Inflammatory macrophage treated with lipopolysaccharide for 4 hours (primary cell): ENCODE measurements at places on chromosomes 2 and 18.

GRCh38 chr2:200496696-200497095 lies 13.2 kb downstream of the KCTD18 start:
- DNase-seq, result no peak

DNA sequence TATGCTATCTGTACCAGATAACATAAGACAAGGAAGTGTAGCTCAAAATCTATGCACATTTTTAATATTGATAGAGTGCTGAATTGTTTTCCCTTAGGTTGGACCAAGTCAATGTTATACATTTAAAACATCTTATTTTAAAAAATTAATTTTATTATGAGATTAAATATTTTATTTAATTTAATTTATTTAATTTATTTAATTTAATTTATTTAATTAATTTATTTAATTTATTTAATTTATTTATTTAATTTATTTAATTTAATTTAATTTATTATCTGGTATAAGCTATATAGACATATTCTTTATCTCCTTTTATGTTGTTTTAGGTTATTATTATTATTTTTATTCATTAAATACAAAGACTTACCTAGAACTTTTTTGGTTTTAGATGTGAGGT lies 551.7 kb upstream of the LRRTM1 start:
- no peak for DNase-seq

- no peak for DNase-seq
These were observed 96.8 kb downstream of the UXS1 start for GRCh38 chr2:106097038-106098000.

- DNase-seq, result no peak
These were observed 94.8 kb upstream of the SMAD7 start for GRCh38 chr18:49045585-49045984.

GRCh38 chr2:46193356-46193755 lies 103.9 kb upstream of the EPAS1 start:
- no peak for DNase-seq

DNA sequence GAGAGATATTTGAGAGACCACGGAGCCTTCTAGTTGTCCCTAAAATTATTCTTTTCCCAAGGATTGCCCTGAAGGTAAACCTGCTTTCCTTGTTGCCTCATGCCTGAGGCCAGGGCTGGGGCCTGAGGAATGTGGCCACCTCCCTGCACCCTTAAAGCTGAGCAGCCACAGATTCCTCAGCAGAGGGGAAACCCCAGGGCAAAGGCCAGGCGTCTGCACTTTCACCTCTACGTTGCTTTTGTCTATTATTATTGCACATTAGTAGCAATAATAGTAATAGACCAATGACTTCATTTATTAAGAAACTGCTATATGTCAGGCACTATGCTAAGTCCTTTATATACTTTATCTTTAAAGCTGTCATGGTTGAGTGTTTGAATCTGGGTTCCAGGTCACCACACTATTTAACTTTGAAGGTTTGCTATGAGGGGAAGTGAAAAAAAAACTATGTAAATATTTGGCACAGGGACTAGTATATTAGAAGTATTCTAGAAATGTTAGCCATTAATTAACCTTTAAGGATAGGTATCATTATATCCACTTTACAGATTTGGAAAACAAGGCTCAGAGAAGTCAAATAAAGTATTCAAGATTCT lies 104.2 kb downstream of the LRRC30 start:
- no peak for DNase-seq

GRCh38 chr18:67845035-67845434 lies 328.5 kb upstream of the DSEL start:
- no peak for DNase-seq

- no peak for DNase-seq
These were observed 81.8 kb upstream of the TGIF1 start for GRCh38 chr18:3368193-3368592.

DNA sequence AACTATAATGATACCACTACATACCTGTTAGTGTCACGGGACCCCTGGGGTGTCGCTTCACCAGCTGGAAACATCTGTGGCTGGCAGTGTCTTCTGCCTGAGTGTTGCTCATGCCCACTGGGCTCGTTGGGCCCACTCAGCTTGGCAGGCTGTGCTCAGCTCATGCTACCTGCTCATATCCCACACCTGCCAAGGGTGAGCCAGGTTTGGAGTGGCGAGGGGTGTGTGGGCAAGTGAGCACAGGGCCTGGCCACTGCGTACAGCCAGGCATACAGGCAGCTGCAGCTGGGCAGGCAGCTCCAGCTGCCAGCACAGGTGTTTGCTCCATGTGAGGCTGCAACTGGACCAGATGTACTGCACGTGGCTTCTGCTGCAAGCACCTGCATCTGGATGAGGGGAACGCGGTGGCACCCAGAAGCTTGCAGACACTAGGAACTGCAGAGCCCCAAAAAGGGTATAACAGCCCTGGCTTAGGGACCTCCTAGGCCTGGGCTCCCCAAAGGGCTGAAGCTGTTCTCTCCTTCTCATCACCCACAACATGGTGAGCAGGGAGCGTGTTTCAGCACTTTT lies 70.1 kb downstream of the SUCLG1 start:
- no peak for DNase-seq

GRCh38 chr2:229636571-229636970 lies 77.8 kb downstream of the DNER start:
- DNase-seq, result no peak

- DNase-seq, result no peak
These were observed 60.6 kb downstream of the DIPK1C start for GRCh38 chr18:74396171-74397169.

- DNase-seq, result peak; percentile 71
These were observed 98.6 kb downstream of the CPO start for GRCh38 chr2:207037896-207038295.

- no peak for DNase-seq
These were observed 36.4 kb downstream of the ZC3H15 start for GRCh38 chr2:186522450-186522849.

DNA sequence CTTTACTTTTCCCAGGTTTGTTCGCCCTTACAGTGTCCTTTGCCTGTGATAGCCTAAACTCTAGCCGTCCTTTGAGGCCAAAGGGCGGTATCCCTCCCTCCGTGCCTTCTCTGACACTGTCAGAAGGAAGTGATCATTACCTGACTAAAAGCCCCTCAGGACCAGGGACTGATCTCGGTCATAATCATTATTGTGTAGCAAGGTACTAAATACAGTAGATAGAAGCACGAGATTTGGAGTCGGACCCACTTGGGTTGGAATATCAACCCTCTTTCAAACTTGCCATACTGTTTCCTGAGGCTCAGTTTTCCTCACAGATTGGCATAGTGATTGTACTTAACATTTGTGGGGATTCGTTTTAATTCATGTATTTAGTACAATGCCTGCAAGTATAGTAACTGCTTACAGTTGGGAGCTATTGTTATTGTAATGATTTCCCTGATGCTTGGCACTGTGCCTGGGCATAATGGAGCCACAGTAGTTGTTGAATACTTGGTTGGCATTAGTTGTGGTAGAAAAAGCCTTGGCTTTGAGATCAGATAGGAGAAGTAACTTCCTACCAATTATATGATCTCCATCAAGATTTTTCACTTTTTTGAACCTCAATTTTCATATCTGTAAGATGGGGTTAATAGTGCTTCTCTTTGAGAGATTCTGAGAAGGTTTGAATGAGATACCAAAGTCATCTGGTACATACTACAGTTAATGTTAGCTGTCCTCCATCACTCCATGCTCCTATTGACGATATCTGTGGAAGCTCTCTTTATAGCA lies 836 bp downstream of the STK11IP start:
- DNase-seq, result no peak

- DNase-seq, result no peak
These were observed 90.1 kb upstream of the KLF7 start for GRCh38 chr2:207255565-207256470.

DNA sequence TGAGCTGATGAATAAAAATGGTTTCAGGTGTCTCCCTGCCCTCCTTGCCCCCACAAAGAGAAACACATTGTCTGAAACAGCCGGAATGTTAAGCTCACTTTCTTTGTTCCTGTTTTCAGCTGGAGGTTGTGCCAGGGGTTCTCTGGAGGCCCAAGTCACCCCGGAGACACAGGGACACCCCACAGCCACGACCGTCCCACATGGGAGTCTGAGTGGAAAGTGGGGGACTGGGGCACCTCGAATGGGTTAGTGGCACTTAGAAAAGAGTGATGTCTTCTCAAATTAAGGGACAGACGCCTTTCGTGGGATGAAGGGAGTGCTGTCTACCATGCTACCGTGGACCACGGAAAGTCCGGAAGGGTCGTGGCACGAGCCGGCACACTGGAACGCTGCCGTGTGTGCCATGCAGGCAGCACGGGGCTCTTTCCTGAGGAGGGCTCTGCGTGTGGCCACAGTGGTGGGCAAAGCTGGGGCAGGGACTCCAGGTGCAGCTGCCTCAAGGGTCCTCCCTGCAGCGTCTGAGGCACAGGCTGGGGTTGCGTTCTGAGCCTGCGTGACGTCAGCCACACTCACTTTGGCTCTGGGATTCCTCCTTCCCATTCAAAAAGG lies 39.4 kb upstream of the CTDP1 start:
- DNase-seq, result no peak

GRCh38 chr18:24601585-24601984 lies 141.1 kb downstream of the HRH4 start:
- no peak for DNase-seq

GRCh38 chr2:238869-239268 lies 25.0 kb downstream of the SH3YL1 start:
- no peak for DNase-seq

GRCh38 chr2:37588316-37588777 lies 83.1 kb downstream of the CDC42EP3 start:
- DNase-seq, result no peak

GRCh38 chr2:205734436-205735037 lies 52.2 kb downstream of the NRP2 start:
- DNase-seq, result no peak

GRCh38 chr2:86049529-86049928 lies 56.2 kb downstream of the POLR1A start:
- no peak for DNase-seq

DNA sequence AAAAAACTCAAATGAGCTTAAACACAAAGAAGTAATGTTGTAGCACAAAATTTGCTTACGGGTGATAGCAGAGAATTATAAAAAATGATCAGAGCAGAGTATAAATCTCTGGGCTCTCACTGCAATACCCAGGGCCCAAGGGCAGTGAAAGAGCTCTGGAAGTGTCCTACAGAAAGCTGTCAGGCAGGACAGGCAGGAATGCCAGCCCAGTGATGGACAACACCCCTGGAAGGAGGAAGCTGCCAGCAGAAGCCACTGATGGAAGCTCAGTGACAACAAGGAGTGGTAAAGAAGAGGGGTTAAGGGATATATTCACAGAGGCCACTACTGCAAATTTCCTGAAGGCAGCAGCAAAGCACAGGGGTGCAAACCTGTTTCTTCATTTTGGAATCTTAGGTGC lies 214.9 kb downstream of the L3MBTL4 start:
- no peak for DNase-seq

GRCh38 chr18:13418013-13418710 lies 199.6 kb downstream of the LDLRAD4 start:
- DNase-seq, result no peak

DNA sequence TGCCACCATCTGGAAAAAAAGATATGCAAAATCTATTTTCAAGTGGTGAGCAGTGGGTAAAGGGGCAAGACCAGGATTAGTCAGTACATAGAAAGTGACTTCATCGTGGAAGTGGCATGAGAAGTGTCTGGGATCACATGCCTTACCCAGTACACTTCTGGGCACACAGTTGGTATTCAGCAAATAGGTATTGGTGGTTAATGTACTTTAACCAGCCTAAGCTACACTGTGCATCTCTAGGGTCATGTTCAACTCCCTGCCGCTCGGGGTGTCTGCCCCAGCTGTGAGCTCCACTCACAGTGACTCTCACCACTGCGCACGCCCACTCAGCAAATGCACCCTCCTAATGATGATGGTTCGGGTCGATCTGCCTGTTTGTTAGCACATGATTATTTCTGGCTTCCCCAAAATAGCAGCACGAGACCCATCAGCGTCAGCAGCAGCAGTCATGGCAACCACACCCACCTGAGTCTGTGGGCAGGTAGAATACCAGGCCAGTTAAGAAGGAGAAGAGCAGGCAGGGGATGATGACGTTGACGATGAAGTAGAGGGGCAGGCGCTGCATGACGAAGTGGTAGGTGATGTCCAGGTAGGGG lies 11.1 kb downstream of the CHRNA1 start:
- peak; percentile 57 for DNase-seq

DNA sequence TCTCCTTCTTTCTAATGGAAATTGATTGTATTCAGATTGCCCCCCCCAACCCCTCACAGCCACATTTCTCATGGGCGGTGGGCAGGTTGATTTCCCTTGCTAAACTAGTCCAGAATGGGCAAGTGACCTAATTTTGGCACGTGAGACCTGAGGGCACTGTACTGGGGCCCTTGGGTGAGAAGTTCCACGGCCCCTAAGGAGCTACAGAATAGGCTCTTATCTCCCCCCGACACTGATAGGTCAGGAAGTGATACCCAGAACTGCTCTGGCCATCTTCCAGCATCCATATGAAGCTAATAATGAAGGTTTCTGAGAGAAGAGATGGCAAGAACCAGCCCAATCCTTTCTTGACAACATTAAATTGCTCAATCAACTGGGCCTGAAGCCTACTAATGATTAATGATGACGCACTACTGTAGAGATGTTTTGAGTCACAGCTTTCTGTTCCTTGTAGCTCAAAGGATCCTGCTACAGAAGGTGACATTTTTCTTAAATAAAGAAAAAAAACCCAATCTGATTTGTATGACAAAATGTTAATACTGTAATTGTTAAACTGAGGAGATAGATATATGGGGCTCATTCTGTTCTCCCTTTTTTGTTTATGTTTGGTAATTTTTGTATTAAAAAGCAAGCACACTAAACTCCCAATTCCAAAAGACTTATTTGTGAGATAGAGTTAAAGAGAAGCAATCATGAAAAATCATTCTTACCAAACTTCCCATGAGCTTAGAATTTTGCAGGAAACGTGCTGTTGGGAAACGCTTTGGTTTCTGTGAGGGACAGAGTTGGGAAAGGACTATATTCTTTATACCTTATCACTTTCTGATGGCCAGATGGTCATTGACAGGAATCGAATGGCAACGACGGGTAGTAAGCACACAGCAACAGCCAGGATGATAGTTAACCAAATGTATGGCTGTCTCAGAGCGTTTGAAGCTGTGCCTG lies 28.2 kb upstream of the NARS1 start:
- peak; percentile 95 for DNase-seq

- DNase-seq, result peak; percentile 68
These were observed 39.9 kb upstream of the SMAD7 start for GRCh38 chr18:48990481-48991318.

DNA sequence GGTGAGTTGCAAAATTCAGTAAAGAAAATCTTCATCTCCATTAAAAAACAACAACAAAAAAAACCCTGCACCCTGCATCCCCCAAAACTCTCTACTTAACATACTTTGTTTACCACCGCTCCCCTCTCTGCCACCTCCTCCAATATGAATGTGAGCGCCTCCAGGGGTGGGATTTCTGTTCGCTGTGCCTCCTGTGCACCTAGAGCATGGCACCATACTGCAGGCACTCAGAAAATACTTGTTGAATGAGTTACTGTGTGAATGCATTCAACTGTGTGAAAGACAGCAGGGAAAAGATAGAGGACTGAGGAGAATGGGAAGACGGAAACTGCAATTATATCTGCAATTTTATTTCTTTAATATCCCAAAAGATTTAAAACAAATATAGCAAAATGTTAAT lies 4.5 kb downstream of the CEBPZ start:
- no peak for DNase-seq

- no peak for DNase-seq
These were observed 4.8 kb upstream of the LYPD6B start for GRCh38 chr2:149033716-149034115.
